Amygdala (tissue), 56 donors: ENCODE measurements at places on chromosomes 1 and 21.

- DNase-seq: no peak
Measured at GRCh38 chr1:24996983-24997893, 67.2 kb upstream of the RUNX3 start.

DNA sequence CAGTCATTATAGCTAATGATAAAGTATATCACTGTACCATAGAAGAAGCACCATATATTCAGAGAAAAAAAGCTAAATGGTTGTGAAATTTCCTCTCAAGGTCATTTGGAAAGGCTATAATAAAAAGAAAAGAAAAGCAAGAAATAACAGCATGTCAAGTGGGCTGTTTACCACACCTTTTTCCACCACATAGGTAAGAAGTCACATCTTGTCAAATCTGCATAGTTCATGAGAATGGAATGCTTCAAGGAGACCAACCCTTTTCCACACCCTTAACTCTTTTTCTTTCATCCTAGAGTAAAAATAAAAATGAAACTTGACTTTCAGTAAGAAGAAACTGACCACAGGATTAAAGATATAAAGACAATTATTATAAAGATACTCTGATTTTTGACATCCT, 91.2 kb downstream of the ATP6V1G3 start:
- DNase-seq: no peak

- peak; percentile 45 for DNase-seq
Measured at GRCh38 chr1:110524311-110525248, 5.6 kb upstream of the KCNA10 start.

GRCh38 chr1:19344372-19344810, 32.3 kb downstream of the SLC66A1 start:
- DNase-seq: peak; percentile 12

GRCh38 chr1:21590934-21591333, 78.2 kb downstream of the RAP1GAP start:
- DNase-seq: no peak

DNA sequence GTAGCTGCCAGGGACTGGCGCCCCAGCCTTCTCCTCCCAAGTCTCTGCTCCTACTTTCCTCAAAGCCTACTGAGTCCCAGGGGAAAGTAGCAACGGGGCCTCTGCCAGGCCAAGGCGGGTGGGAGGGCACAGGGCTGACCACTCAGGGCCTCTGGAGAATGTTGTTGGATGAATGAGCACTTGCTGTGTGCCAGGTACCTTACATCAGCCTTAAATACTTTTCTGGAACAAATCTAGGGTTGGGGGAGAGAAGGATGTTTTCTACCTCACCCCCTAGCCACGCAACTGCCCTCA, 119.3 kb upstream of the ZBTB40 start:
- no peak for DNase-seq

- no peak for DNase-seq
Measured at GRCh38 chr1:230149751-230150584, 82.9 kb downstream of the GALNT2 start.

DNA sequence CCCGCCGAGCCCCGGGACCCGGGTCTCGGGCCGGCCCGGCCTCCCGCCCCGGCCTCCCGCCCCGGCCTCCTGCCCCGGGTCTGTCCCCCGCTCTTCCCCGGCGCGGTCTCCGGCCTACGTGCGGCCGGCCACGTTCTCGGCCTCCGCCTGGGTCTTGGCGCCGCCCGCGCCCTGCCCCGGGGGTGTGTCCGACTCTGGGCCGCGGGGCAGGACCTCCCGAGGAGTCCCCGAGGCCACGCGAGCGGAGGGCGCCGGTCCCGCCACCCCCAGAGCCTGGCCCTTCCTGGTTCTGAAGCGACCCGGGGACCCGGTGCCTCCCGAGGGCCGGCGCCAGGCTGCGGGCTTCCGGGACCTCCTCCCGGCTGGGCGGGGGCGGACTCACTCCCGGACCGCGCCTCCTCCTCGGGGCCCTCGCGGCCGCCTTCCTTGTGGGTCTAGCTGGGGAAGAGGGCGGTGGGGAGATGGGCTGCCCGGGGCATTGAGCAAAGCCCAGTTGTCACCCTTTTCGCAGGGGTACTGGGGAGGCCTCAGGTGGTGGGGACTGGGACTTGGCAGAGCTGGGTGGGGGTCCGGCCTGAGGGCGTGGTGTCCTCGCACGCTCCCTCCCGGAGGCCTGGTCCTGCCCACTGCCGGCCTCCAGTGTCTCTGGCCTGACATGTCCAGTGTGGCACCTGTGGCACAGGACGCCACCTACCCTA, 558 bp downstream of the PFKL start:
- no peak for DNase-seq

- no peak for DNase-seq
Measured at GRCh38 chr1:215109171-215109570, 26.6 kb downstream of the KCNK2 start.

DNA sequence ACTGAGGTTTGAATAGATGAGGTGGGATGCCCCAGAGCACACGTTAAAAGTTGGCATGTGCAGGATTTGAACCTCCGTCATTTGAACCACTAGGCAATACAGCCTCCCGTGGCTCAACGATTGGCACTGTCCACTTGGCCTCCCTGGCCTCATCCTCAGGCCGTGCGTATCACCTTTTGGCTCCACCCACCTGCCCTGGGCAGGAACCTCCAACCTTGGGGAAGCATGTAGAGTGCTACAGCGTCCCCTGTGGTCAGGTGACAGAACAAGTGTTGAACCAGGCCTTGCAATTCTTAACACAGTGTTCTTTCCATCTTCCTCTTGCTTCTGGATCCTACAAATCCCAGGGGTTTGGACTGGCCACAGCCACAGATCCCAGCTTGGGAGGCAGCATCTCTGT, 112.6 kb downstream of the PAX7 start:
- no peak for DNase-seq

GRCh38 chr1:32336963-32337675, 1.1 kb upstream of the MARCKSL1 start:
- DNase-seq: peak; percentile 25

DNA sequence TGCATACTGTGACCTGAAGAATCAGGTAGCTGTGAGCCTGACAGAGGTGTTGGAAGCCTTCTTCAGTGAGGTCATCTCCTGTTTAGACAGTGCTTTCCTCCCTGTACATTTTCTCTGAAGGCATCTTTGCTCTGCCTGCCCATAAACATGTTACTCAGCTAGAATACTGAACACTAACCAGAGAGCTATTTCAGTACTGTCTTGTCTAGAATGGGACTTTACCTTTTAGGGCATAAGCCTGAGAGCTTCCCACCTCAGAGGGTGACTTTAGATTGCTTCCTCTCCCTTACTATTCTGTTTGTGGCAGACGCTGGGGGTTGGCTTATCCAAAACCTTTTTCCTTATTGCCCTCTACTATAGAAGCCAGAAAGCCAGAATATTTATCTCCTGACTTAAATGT, 23.3 kb upstream of the ZNF326 start:
- no peak for DNase-seq

GRCh38 chr1:62237950-62238374, 43.3 kb downstream of the L1TD1 start:
- no peak for DNase-seq

DNA sequence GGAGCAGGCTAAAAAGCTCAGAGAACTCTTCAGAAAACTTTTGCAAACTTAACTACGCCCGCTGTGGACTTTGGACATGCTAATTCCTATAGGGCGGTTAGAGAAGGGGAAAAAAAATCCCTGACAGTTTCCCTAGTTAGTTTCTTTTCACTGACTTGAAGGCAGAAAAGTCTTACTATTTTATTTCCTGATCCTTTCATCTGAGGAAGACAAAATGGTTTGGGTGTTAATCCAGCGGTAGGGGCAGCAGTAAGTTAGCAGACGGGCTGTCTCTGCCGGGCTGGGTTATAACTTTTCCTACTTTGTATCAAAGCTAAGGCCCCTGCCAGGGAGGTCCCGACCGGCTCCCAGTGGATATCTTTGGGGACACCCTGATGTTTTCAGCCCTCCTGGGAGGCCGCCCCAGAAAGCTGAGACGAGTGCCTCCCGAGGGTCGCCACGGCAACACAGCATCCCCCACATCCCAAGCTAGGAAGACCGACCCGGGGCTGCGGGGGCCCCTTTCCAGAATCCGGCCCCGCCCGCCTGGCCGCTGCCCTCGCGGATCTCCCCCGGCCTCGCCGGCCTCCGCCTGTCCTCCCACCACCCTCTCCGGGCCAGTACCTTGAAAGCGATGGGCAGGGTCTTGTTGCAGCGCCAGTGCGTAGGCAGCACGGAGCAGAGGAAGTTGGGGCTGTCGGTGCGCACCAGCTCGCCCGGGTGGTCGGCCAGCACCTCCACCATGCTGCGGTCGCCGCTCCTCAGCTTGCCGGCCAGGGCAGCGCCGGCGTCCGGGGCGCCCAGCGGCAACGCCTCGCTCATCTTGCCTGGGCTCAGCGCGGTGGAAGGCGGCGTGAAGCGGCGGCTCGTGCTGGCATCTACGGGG, 162.6 kb downstream of the RUNX1 start:
- DNase-seq: no peak

DNA sequence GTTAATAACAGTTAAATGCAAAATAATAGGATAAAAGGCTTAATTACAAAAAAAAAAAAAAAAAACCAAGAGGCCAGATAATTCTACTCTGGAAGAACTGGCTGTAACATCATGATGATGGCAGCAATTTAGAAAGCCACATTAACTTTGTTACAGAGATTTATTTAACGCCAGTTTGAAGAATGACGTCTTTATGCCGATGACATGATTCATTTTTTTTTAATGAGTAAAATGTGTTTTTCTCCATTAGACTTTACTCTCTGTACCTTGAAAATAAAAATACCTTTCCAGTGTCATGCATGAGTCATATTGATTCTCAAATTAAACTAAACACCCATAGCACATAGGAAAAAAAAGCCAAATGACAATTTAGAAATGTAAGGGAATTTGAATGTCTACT, 226.1 kb downstream of the RGS7 start:
- no peak for DNase-seq

DNA sequence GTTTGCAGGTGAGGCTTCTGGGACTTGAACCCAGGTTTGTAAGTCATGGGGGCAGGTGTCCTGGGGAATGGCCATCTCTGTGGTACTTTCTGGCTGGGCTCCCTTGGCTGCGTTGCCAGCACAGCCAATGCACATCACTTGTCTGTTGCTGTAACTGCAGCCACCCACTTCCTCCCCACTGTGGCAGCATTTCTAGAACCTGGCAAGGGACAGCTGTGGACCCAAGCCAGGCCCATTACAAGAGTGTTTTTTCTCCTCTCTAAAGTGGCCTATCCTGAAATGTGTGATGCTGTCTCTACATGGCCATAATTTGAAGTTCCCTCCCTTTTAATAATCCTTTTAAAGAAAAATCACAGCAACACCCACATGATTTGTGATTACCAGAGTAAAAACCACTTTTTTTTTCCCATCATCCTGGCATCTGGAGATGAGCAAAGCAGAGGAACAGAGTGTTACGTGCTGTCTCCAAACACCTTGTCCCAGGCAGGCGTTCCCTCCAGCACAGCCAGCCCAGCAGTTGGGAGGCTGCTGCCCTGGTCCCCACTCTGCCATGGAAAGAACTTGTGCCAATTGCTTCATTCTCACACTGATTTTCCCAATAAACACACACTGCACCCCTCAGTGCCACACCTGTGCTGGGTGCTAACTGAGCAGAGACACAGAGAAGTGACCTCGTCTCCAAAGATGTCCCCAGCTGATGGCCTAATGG, 360.6 kb upstream of the USP24 start:
- no peak for DNase-seq

DNA sequence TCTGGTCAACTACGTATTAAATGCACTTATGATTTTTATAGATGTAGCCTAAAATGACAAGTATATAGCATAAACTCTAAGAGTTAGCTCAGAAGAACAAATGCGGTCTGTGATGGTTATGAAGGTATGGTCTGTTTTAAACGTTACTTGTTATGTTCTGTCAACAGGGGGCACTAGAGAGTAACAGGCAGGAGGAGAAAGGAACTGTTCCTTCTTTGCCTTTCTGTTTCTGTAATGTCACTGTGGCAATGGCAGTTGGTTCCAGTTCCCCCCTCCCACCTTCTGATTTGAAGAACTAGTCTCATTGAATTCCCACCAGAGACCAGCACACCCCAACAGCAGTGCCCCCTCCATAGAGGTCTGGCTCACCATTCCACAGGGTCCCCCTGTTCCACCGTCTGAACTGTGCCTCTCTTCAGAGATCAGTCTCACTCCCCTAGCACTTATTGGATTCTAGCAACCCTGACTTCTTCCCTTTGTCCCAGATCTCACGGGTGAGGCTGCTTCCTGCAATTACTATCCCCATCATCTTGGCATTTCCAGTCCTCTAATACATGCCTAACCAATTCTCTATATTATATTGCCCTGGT, 14.0 kb downstream of the KRTAP24-1 start:
- DNase-seq: no peak

GRCh38 chr1:23394684-23395083, 25.0 kb upstream of the ZNF436 start:
- no peak for DNase-seq

DNA sequence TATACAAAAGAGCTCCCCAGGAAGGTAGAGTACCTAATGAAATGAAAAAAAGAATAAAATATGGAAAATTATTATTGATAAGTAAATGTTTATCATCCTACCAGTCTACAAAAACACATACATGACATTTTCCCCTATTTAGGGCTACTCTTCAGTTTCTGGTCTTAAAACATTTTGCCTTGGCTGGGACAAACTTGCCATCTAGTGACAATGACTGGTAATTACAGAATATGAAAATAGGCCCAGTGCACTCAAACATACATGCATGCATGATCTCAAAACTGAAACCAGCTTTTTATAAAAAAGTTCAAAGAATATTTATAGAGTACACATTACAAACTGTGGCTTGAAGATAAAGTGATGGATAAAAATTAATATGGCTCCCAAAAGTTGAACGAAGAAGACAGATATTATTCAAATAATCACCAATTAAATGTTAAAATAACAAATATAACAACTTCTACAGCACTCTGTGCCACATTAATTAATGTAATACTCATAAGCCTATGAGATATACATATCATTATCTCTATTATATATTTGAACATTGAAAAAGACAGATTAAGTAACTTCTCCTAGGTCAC, 10.5 kb upstream of the RNPC3 start:
- DNase-seq: peak; percentile 0

- DNase-seq: no peak
Measured at GRCh38 chr1:228885845-228886244, 150.6 kb downstream of the RHOU start.

GRCh38 chr1:63983391-63984256, 209.8 kb downstream of the ROR1 start:
- DNase-seq: no peak

DNA sequence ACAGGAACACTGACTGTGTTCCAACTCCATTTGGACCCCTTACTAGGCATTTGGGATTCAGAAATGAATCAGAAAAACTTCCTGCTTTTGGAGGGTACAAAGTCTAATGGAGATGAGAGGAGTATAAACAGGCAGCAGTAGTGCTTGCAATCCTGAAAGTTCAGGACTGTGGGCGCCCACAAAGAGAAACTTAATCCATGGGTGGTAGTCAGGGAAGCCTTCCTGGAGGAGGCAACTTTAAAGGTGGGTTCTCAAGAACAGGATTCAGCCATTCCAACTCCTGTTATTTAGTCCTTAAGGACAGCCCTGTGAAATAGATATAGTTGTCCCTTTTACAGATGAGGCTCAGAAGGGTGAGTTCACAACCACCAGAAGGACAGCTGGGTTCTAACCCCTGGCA, 2.0 kb upstream of the LDLRAP1 start:
- no peak for DNase-seq

GRCh38 chr1:43444151-43444828, 9.4 kb downstream of the HYI start:
- DNase-seq: no peak

GRCh38 chr1:118563981-118564951, 379.2 kb upstream of the SPAG17 start:
- no peak for DNase-seq

- peak; percentile 12 for DNase-seq
Measured at GRCh38 chr1:236281198-236281653, 532 bp downstream of the ERO1B start.
